ENCODE measurements at places on chromosomes 16 and 17.
A peak's percentile ranks its signal among the peaks of the same experiment; 100 is the strongest.

- peak; percentile 89 for DNase-seq
Measured at GRCh38 chr16:84585886-84586285, 32.0 kb downstream of the COTL1 start.

DNA sequence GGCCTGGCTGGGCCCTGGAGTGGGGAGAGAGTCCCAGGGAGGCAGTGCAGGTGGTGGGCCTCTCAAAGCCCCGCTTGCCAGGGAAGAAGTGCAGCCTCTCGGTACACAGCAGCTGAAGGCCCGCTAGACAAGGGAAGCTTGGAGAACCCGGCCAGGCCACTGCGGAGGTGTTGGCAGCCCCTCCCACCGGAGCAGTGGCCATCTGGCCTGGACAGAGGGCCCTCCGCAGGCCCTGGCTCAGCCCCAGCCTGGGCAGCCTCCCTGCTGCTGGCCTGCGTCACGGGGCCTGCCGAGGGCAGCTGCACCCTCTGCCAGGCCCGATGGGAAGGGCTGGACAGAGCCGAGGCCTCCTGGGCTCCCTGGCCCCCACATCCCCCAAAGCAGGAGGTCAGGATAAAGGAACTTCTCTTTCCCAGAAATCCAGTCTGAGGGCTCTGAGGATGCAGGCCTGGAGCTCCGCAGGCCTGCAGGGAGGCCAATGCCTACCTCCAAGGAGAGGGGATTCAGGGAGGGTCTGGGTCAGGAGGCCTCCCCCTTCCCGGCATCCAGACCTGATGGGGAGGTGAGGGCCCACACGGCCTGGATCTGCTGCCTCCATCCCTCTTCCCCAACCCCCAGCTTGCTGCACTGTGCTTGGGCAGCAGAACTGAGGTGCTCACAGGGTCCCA, 4.3 kb downstream of the SPPL2C start:
- no peak for DNase-seq

DNA sequence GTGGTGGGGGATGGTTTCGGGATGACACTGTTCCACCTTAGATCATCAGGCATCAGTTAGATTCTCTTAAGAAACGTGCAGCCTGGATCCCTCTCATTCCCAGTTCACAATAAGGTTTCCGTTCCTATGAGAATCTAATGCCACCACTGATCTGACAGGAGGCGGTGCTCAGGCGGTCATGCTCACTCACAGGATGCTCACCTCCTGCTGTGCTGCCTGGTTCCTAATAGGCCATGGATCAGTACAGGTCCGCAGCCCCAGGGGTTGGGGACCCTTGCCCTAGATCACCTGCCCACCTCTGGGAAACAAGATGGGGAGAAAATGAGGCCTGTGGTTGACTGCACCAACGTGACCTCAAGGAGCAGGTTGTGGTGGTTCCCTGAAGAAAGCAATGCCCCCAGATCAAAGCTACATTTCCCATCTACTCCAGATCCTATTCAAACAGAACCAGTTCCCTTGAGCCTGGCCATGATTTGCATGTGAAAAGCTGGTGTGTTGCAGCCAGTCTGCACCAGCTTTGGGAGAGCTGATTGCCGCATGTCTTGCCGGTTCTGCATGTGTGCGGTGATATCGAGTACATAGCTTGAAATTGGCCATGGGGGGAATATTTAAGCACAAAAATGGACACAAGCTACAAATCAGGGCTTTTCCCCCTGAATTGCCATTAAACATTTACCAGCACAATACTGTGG, 183.2 kb upstream of the HSBP1 start:
- no peak for DNase-seq

DNA sequence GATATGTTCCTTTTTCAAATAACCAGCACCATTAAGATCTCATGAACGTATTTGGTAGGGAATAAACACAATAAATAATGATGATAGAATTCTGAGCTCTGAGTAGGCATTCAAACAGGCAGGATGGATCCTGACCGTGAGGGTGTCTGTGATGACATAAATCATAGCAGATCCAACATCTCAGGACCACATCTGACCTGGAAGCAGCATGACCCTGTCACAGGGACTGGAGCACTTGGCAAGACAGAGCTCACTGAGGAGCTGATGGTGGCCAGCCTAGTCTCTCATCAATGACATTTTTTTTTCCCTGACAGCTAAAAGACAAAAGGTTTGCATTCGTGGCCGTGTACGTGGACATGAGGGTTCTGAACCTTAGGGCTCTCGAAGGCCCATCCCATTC, 337.5 kb downstream of the NPIPA8 start:
- DNase-seq, result no peak

- no peak for DNase-seq
Measured at GRCh38 chr16:50313596-50314478, 47.5 kb downstream of the ADCY7 start.

GRCh38 chr16:84881702-84882521, 62.1 kb downstream of the CRISPLD2 start:
- no peak for DNase-seq

DNA sequence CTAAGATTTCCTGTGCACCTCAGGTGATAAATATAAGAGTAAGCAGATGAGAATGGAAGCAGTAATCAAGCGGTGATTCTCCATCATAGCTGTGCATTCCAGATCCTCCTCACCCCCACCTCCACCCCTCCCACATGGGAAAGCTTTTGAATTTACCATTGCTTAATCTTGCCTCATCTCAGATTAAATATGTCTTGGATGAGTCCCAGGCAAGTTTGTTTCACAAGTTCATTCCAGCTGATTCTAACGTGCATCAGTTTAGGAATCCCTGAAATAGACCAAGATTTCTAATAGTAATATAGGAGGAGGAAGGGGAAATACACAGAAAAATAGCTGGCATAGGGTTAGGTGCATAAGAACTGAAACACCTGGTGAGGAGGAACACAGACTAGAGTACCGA, 396.2 kb upstream of the KIF2B start:
- DNase-seq, result no peak

DNA sequence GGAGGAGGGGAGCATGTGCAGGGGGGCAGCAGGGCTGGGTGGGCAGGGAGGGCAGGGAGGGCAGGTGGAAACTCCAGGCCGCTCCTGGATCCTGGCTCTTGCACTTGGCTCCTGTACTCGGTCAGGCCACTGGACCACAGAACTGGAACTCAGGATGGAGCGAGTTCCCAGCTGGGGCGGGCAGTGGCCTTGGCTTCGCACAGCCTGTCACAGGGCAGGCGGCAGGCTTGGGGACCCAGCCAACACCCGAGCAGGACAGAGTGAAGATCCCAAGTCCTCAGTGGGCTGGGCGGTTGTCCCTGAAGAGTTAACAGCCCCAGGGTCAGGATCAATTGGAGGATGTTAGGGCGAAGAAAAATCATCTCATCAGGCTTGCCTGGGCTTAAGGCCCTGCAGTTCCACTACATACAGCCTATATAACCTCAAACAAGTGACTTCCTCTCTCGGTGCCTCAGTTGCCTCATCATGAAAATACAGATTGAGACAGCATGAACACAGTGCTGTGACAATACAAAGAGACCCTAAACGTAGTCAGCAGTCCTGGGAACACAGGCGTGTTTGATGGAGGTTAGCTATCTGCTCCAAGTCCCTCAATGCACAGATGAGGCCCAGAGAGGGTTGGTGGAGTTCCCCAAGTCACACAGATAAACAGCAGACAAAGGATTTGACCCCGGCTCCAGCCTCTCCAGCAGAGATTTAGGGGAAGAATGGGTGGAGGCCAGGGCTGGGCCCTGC, 21.9 kb downstream of the ZNF423 start:
- DNase-seq, result no peak

- DNase-seq, result no peak
Measured at GRCh38 chr16:73350707-73351452, 303.0 kb upstream of the ZFHX3 start.

GRCh38 chr16:10579575-10579964, 828 bp downstream of the EMP2 start:
- DNase-seq, result no peak

- DNase-seq, result no peak
Measured at GRCh38 chr16:29687755-29688154, 8.8 kb downstream of the QPRT start.

DNA sequence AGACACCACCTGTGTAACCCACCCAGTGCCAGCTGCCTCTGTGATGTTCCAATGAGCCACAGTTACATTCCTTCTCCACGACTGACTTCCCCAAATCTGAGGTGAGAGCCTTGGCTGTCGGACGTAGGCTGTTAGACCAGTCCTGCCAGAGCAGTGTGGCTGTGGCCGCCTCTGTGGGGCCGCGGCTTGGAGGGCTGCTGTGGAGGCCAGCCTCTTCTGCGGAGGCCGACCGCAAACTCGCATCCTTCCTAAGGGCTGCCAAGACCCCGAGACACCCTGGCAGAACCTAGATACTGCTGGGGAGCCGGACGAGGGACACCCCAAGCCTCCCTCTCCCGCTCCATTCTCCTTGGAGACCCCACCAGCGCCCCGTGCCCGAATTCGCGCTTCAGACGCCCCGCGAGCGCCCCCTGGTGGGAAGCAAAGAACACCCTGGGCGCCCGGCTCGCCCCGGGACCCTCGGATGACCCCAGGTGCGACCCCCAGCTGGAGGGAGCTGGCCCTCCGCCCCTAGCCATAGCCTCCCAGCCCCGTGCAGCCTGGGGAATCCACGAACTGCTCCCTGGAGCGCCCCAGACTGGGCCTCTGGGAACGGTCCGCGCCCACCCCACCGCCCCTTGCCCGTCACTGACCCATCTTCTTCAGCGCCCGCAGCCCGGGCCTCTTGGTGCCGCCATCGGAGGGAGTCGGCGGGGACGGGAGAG, 547 bp downstream of the PLCD3 start:
- peak; percentile 86 for DNase-seq

DNA sequence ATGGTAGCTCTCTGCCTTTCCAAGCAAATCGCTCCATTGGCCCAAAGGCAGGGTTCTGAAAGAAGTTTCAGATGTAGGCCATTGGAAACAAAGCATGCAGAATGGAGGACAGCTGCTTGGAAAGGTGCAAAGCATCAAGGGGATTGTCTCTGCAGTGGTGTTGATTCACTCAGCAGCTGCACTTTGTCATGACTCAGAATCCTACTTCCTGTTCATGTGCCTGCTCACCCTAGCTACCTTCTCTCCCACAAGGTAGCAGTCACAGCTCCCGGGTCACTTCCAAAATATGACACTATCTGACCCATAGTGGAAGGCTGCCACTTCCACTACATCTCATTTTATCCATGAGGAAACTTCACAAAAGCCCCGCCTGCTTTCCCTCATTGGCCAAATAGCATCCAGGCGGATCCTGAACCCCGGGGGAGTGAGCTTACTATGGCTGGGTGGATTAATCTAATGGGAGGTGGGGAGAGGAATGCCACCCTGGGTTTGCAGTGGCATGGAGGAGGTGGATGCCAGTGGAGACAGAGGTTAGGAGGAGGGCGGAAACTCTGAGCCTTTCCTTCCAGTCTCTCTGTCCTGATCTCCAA, 74.7 kb upstream of the NKD1 start:
- DNase-seq, result no peak

GRCh38 chr16:26087091-26087490, 395.3 kb downstream of the HS3ST4 start:
- DNase-seq, result no peak

DNA sequence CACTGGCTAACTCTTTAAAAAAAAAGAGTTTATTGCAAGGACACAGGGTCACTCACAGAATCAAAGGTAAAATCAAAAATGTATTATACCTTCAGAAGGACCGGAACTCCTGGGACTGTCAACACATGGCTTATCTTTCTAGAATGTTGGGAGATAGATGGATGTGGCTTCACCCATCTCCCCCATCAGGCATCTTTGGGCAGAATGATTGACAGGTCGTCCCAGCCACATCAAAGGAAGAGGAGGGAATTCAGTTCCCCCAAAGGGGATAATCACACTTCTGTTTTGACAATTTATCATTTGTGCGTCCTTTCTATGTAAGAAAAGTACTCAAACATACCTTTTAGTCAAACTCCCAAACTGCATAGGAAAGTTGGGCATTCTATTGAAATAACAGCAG, 228.6 kb upstream of the CDH5 start:
- no peak for DNase-seq

DNA sequence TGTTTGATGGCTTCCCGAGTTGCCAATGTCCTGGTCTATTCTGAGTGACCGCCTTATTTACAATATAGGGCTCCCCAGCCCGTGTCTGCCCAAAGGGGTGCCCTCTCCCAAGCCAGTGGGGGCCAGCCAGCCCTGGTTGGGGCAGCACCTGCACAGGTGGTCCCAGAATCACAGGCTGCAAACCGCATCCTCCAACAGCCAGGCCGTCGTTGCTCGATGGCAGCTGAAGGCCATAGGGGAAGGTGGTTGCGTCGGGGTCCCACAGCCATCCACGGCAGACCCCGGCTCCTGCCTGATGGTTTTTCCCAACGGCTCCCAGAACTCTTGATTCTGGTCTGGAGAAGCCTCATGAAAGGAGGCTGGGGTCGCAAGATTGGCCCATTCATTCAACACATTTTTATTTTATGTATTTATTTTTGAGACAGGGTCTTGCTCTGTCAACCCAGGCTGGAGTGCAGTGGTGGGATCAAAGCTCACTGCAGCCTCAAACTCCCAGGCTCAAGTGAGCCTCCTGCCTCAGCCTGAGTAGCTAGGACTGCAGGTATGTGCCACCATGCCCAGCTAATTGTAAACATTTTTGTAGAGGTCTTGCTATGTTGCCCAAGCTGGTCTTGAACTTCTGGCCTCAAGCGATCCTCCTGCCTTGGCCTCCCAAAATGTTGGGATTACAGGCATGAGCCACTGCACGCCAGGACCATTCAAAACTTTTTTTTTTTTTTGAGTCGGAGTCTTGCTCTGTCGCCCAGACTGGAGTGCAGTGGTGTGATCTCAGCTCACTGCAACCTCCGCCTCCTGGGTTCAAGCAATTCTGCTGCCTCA, 79.0 kb upstream of the TOB1 start:
- no peak for DNase-seq

GRCh38 chr16:57994778-57995177, 5.7 kb downstream of the ZNF319 start:
- peak; percentile 64 for DNase-seq

DNA sequence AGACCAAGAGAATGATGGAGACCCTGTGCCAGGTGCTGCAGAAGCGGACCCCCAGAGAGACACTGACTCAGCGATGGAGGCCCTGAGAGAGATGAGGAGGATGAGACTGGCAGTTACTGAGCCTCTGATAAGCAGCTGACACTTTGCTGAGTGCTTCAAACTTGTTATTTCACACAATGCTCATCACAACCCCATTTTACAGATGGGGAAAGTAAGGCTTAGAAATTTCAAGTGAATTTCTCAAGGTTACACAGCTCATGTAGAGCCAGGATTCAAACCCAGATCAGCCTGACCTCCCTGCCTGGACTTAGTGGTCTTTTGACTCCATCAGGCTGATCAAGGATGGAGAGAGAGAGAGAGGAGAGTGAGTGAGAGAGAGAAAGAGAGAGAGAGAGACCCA, 27.2 kb downstream of the MRM1 start:
- DNase-seq, result no peak

- no peak for DNase-seq
Measured at GRCh38 chr17:60167065-60167741, 17.4 kb downstream of the CA4 start.

- DNase-seq, result no peak
Measured at GRCh38 chr16:6023449-6023848, 925.9 kb upstream of the EEF2KMT start.
